NCI-H1105 treated with DMSO at 0.1 percent for 48 hours (cell line): ENCODE measurements at places on chromosomes 2 and 18.

- DNase-seq = no peak
These were observed 20.6 kb upstream of the WIPF1 start for GRCh38 chr2:174618179-174618578.

- DNase-seq = no peak
These were observed 34.5 kb upstream of the AFF3 start for GRCh38 chr2:100176925-100177324.

DNA sequence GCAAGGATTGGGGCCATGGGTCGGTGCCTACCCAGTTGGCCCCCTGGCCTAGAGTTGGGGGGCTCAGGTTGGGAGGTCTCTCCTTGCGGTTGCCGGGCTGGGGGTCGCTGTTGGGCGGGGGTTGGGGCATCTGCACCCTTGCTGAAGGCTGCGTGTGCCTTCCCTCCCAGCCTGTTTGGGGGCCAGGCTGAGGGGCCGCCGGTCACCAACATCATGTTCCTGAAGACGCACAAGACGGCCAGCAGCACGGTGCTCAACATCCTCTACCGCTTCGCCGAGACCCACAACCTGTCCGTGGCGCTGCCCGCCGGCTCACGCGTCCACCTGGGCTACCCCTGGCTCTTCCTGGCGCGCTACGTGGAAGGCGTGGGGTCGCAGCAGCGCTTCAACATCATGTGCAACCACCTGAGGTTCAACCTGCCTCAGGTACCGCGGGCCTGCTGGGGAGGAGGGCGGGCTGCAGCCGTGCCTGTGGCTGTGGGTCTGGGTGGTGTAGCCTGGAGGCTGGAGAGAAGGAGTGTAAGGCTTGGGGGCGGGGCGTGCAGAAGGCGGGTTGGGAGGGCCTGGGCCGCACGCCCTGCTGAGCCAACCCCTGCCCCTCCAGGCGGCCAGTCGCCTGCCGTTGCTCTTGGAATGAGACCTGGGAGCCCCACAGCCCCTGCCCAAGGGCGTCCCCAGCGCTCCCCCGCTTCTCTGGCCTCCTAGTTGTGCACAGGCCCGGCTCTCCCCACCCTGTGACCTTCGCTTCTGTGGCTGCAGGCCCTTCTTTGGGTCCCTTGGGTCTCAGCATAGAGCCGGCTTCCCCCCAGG lies 7.2 kb upstream of the NEU4 start:
- DNase-seq = no peak

DNA sequence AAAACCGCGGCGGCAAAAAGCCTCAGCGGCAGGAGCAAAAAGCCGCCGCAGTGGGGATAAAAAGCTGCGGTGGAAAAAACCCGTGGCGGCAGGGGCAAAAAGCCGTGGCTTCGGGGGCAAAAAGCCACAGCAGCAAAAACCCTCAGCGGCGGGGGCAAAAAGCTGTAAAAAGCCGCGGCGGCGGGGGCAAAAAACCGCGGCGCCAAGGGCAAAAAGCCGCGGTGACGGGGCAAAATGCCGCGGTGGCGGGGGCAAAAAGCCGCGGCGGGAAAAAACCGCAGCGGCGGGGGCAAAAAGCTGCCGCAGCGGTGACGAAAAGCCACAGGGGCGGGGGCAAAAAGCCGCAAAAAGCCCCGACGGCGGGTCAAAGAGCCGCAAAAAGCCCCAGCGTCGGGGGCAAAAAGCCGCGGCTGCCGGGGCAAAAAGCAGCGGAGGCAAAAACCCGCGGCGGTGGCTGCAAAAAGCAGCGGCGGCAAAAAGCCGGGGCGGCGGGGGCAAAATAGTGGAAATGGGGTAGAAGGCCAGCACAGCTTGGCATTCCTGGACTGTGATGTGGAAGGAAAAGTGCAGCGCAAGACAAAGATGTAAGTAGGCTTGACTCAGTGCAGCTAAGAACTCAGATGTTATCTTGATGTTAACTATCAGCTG lies 151.8 kb downstream of the ANKRD30BL start:
- no peak for DNase-seq

DNA sequence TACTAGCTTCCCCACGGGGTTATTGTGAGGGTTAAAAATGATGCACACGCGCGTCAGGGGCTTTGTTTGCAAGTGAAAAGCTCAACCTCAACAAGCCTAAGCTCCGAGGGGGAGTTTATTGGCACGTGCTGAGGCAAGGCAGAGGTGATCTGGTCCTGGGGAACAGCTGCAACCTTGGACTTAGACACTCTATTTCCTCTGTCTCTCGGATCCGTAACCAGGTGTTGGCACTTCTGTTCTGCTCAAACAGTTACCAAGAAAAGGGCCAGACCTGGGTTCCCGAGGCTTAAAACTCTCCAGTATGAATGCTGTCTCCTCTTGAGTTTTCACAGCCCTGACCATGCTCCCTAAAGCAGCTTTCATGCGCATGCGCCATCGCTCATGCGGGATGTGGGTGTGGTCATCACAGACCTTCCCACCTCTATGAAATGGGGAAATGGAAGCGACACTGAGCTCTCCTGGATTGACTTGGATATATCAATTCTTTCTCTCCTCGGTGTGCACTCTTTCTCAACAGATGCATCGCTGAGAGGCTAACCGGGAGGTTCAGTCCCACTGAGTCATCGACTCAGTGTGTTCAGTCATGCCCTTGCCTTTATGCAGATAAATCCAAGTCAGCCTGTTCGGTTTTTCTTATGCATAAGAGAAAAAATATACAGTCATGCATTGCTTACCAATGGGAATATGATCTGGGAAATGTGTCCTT lies 19.9 kb upstream of the RAB31 start:
- no peak for DNase-seq

- DNase-seq = peak; percentile 15
These were observed 536.1 kb upstream of the RAB6C start for GRCh38 chr2:129443235-129443864.

DNA sequence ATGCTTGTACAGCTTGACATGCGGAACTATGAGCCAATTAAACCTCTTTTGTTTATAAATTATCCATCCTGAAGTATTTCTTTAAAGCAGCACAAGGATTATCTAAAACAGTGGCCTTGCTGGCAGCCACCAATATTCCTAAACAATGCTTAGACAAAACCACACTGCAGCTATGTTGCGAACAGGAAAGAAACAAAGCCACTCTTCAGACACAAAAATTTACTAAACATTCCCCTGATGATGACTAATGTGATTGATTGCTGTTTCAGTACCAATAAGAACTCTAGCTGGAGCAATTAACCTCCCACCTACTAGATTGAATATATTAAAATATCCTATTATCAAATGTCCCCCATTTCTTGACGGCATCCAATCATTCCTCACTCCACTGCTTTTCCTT lies 325.8 kb upstream of the REG3G start:
- DNase-seq = no peak

DNA sequence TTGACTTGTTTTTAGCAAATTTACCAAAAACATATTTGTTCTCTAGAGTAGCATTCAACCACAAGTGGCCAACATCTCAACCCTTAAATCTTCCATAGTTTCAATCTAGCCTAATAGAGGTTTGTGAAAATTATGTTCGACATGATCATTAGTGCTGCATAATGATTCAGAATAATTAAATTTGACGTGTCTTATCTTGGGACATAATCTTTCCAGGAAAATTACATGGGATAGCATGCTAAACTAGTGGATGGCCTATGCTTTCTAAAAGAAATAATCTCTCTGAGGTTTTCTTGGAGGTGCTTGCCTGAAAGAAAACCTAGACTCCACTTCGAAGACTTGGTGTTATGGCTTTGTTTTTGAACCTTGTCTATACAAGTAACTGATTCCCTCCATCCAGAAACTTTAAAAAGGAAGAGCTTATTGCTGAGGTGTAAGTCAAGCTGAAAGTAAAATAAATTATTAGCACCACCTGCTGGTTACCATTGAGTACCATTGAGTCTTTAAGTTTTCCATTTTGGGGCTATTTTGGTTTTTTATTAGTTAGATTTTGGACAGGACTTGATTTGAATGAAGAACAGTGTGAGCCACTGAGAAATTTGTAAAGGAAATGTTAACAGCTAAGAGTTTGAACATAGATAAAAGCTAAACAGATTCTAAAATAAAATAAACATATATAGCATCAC lies 32.7 kb downstream of the COX7A2L start:
- DNase-seq = peak; percentile 51

GRCh38 chr2:105915005-105915558 lies 170.4 kb downstream of the NCK2 start:
- DNase-seq = no peak

DNA sequence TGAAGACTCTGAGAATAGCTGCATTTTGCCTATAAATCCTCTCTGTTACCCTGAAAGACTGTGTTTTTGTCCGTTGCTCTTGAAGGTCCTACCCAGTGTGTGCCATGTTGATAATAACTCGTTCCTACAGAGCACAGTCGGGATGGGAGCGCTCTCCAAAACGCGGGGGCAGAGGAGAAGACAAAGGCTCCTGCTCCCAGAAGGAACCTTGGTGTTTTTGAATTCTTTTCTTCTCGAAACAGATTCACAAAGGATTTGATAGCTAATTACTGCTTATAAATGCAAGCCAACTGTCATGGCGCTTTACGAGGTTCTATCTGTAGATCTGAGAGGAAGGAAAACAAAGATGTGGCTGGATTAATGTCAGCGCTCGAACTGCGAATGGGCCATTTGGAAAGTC lies 19.3 kb upstream of the HDAC4 start:
- DNase-seq = no peak

- DNase-seq = peak; percentile 99
These were observed 608.3 kb downstream of the GALR1 start for GRCh38 chr18:77857678-77858655.

DNA sequence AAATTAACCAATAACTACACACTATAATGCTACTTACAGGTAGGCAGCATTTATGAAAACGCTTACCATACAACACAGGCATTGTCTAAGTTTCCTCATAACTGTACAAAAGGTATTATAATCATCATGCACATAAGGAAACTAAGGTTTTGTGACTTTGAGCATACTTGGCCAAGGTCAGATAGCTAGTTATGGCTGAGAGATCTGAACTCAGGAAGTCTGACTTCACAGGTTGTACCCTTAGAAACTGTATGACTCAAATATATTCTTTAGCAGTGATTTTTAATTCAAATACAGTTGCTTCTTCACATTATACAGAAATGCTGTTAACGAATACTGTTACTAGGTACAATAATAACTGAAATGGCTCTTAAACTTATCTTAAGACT lies 89.3 kb downstream of the TRIP12 start:
- DNase-seq = no peak

GRCh38 chr2:239368906-239369552 lies 31.8 kb downstream of the HDAC4 start:
- DNase-seq = peak; percentile 1

- DNase-seq = no peak
These were observed 236.5 kb upstream of the FN1 start for GRCh38 chr2:215672406-215672805.

GRCh38 chr2:188459061-188459460 lies 167.4 kb downstream of the GULP1 start:
- DNase-seq = no peak

GRCh38 chr2:188629753-188630527 lies 338.3 kb downstream of the GULP1 start:
- no peak for DNase-seq

DNA sequence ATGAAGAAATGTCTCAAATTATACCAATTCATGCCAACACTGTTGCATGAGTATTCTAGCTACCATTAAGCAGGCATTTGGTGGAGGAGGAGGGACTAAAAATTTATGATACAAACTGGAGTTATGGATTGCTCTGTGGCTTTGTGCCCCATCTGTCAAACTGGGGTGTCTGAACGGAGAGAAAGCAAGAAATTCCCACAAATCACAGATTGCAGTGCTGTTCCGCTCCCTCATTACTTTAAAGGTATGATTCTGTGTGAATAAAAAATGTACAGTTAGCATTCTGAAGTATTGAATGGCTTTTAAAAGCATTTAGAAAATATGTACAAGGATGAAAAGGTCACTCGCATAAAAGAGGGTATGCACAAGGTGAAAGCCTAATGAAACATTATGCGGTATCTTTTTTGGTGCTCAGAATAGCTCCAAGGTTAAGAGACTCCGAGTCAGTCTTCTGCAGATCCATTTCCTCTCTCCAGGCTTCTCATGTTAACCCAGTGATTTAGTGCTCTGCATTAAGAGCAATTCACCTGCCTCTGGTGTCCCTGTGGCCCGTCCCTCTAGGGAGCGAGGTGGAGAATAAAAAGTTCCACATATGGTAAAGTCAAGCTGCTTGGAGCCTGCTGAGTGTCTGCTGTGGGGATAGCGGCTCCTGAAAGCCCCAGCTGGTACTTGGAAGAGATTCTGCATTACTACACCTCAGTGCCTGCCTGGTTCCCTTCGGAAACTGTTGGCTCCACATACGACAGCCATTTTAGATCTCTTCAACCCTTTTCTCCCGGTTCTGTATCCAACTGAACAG lies 184.2 kb downstream of the ZNF521 start:
- DNase-seq = no peak

- no peak for DNase-seq
These were observed 25.1 kb downstream of the THNSL2 start for GRCh38 chr2:88195246-88195645.

GRCh38 chr2:135617501-135618015 lies 86.3 kb downstream of the R3HDM1 start:
- no peak for DNase-seq

DNA sequence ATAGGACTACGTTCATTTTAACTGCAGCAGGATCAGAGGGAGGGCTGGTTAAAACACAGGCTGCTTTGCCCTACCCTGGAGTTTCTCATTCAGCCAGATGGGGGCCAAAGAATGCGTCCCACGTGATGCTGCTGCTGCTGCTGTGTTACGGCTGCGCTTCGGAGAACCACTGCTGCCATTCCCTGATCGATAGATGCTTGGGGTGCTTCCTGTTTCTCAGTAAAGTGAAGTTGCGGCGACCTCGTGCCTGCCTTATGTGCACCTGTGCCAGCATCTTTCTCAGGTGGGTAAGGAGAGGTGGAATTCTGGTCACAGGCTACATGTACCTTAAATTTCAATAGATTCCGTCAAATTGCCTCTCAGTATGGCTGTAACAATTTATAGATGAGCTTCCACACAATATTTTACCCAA lies 24.7 kb upstream of the TOGARAM2 start:
- no peak for DNase-seq

DNA sequence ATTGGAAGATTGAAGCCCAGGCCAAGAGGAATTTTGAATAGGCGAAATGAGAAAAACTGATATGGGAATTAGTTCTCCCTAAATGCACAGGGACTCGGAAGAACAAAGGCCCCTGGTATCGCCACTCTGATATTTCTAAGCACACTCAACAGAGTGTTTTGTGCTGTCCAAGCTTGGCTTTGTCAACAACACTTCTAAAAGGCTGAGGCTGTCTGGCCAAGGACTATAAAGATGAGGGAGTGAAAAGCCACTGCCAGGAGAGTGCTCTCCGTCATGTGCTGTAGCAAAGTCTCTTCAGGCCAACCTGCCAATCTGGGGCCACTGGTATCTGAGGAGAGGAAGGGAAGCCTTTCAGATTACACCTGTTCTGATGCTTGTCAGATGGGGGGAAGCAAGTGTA lies 611.2 kb upstream of the PIK3C3 start:
- no peak for DNase-seq

DNA sequence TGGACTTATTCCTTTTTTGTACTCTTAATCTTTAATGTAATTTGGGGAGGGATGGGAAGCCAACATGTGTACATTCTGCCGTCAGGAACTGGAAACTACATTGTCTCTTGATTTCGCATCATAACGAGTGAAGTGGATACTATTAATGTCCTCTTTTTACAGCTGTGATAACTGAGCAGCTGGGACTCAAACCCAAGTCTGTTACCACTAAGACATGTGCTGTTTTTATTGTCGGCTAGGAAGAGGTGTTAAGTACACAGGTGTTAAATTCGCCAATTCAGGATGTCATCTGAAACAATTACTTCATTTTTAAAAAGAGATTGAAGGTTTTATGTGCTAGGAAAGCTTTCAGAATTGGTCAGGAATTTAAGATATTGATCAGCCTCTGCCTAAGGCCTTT lies 6.9 kb downstream of the GMCL1 start:
- no peak for DNase-seq

GRCh38 chr2:46674488-46674887 lies 195.1 kb downstream of the TMEM247 start:
- no peak for DNase-seq
